Dorsolateral prefrontal cortex (tissue), 122 donors: ENCODE measurements at places on chromosomes 16 and 17. TPM values are rescaled to one million over a fixed set of nuclear protein-coding genes. Genes with fewer than 3 reads are reported as not detected.

DNA sequence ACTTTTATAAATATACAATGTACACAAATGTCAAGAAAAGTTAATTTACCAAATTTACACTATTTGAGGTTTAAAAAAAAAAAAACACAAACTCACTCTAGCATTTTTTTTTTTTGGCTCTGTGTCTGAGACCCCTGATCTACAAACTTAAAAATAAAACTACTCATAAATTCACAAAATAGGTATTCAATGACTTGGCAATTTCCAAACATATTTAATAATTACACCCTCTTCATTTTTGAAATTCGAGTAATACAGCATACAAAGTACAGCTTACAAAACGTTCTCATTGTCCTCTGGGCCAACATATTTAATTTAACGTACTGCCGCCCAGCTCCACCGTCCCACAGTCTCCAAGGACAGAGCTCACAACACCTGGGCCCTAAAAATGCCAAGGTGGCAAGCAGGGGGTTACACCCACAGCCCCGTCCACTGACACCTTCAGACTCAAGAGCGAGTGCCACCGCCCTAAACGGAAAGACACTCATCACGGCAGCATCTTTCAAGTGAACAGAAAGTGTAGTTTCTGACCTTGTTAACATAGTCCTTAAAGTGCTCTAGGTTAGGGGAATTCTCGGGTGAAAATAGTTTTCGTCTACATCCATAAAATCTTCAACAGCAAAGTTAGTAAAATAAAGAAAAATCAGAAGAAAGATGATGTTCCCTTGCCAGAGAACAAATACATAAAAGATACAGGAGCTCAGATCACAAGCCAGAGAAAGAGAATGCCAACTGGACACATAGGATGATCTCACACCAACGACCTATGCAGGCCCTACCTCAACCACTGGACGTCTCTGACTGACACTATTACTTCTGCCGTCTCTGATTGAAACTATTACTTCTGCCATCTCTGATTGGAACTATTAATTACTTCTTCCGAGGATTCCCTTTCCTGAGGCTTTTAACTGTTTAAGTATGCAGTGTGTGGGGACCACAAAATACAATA lies 4.2 kb downstream of the ADCY9 start:
- DNase-seq, result no peak

GRCh38 chr17:36931096-36931696 lies 6.1 kb upstream of the LHX1 start:
- no peak for DNase-seq

GRCh38 chr16:16144416-16144815 lies 78.9 kb downstream of the ABCC6 start:
- DNase-seq, result no peak

DNA sequence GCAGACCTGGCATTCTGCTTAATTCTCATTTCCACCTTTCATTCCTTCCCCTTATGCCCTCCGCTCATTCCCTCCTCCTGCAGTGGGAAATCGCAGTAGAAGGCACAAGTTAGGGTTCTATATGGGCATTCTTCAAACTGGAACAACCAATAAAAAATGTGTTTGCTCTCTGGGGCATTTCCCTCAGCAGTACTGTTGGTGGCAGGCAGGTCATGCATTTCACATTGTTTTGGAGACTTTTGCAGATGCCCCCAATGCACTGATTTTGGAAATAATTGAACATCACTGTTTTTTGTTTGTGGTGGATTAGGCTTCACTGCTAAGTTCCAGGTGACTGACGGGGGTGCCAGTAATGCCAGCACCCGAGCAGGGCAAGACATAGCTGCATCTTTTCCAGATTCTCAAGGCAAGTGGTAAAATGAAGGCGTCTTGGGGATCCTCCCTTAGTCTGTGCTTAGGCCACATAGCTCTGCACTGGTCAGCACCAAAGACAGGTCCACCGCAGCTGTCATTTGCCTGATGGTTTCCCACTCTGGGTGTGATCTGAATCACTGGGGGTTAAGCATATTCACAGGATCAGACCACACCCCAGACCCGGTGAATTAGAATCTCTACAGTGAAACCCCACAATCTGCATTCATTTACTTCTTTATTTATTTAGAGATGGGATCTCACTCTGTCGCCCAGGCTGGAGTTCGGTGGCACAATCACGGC lies 304.5 kb downstream of the CPPED1 start:
- no peak for DNase-seq

DNA sequence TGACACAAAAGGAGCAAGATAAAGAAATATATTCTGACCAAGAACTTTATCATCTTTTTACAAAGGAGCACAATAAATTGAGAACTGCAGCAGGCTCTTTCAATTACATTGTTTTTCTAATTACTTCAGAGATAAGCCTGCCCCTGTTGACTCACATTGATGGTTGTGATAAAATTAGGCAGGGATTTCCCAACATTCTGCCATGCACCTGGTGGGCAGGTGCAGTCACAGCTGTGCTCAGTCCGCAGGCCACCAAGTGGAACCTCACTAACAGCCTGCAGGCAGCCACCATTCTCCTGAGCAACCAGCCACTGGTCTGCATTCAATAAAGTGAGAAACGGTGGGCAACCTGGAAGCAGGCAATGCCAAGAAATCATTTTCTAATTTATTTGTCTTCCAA lies 5.1 kb downstream of the FANCA start:
- no peak for DNase-seq

DNA sequence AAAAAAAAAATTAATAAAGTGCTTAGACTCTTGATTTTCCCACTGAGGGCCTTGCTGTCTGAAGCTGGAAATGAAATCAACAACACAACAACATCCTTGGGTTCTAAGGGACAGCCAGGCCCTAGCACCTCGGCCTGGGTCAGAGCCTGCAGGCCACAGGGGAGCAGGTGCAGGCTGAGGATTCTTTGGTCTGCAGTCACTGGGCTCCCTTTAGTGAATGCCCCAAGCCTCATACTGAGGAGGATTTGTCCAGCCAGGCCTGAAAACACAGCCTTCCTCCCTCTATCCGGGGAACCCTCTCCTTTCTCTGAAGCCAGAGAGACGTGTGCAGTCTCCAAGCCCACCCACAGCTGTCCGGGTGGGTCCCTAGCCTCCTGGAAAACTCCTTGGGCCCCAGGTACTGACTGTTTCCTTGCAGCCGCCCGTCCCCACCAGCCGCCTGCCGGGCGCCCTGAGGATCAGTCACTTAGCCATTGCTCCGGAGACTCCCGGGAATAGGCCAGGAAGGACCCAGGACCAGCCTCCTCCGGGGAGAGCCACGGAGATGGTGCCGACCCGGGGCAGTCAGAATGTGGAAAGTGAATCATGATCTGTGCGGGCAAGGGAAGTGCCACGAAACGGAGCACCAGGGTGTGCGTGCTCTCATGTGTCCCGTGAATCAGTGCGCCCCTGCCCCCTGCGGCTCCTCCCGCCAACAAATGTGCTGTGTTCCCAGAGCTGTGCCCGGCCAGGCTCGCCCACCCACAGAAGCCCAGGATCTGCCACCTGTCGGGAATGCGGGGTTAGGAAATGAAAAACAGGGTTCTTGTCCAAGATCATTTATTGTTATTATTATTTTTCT lies 91.0 kb downstream of the RTN4RL1 start:
- DNase-seq, result peak; percentile 52

DNA sequence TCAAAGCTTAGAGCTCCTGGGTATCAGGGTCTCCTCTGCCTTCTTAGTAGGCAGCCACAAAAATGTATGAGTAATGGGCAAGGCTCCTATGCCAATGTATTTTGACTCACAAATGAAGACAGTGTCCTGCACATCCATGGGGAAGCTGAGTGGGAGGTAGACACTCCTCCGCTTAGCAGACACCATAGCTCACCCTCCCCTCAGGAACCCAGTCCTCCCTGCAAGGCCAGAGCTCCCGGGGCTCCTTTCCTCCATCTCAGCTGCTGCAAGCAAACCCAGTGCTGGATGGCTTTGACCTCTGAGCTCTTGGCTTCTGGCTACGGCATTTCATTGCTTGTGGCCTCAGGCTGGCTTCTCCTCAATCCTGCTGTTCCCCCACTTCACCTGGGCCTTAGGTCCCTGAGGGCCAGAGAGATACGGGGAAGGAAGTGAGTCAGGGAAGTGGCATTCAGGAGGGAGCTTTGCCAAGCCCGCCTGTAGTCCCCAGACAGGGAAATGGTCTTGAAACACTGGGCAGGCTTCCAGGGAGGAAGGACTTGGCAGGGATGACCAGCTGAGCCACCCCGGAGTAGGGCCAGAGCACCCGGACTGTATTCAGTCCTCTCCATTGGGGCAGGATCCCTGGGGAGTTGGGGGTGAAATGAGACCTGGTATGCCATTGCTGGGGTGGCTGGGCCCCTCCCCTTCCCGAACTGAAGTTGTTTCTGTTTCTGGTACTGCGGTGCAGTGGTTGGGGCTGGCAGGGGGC lies 4.5 kb downstream of the ABCC3 start:
- DNase-seq, result peak; percentile 59

DNA sequence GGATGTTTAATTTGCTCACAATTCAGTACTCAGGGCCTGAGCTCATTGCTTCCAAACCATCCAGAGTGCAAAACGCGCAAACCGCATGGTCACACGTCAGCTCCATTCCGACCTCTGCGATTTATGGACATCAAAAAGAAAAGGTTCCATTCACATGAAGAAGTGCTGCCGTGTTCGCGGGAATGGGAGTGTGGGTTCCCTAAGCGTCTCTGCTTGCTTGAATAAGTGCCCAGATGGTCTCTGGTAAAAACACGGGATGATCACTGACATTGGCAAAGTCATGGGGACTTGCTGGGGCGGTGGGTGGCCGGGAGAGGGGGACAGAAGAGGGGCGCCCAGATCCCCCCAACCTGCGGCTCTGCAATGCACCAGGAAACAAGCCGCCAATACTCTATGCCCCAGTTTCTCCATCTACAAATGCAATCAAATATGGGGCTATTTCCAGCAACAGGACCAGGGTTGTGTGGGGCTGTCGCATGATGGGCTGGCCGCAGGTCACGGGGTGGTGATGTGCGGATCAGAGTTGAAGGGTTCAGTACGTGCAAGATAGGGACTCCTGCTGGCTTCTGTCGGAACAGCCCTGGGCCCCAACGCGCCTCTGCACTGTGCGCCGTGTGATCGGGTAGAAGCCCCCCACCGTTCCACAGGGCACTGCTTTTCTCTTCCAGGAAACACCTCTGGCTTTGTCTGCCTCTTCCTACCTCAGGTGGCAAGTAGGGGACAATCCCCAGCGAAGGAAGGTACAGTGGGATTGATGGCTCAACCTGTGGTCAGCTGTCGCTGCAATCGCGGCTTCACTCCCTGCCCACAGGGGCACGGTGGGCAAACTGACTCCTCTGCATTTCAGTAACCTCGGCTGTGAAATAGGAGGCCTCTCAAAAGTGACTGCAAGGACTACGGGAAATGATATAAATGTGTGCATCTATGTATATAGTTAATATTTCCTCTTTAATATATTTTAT lies 11.2 kb downstream of the FOXF1 start:
- no peak for DNase-seq

DNA sequence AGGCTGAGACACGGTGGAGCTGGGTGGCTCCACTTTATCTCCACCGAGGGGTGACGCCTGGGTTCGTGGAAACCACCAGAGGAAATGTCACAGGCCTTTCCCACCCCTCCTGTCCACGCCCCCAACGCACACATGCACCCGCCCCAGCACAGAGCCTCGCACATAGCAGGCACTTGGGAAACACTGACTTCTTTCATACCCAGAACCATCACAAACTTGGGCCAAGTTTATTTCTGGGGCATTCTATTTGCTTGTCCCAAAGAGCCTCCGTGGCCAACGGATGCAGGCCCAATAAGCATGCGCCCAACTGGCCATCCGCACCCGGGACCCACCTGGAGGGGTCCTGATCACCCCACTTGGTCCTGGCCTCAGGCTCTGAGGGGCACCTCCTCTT lies 3.3 kb downstream of the BCAR1 start:
- peak; percentile 77 for DNase-seq

DNA sequence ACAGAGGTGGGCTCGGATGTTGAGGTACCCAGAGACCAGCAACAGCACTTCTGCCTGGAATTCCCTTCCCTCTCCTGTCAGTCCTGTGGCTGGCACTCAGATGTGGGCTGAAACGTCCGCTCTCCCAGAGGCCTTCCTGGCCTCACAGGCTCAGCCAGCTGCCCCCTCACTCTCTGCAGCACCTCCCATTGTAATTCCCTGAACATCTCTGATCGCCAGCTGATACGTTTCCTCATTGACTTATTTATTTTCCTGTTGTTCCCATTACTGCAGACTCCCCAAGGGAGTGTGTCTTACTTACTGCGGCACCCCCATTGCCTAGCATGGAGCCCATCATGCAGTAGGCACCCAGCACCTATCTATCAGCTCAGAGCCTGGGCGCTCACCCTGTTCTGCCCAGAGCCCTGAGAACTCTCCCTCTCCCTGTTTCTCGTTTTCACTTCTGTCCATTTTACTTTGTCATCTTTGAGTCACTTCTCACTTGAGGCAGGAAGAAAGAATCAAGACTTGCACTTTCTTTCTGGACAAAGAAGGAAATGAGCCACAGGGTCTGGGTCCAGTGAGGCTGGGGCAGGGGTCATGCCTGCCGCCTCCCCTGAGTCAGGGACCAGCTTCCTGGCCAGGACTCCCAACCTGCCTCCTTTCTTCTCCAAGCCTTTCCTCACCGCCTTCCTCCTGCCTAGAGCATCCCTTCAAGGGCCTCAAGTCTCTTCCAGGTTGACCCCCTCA lies 10.2 kb downstream of the CDH5 start:
- no peak for DNase-seq

DNA sequence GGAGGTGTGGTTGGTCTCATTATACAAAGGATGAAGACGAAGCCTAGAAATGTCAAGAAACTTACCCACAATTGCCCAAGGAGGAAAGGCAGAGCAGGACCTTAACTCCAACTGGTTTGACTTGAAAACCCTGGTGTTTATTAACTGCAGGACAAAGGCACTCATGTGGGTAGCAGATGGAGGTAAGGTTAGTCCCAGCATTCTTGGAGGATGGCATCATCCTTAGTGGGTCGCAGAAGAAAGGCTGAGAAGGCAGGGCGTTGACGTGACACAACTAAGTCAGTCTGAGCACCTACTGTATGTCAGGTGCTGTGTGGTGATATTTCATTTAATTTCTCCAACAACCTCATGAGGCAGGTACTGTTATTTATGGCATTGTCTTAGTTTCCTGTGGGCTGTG lies 101.3 kb downstream of the HAPSTR1 start:
- no peak for DNase-seq

- no peak for DNase-seq
These were observed 42.9 kb downstream of the HAPSTR1 start for GRCh38 chr16:9134306-9134705.

DNA sequence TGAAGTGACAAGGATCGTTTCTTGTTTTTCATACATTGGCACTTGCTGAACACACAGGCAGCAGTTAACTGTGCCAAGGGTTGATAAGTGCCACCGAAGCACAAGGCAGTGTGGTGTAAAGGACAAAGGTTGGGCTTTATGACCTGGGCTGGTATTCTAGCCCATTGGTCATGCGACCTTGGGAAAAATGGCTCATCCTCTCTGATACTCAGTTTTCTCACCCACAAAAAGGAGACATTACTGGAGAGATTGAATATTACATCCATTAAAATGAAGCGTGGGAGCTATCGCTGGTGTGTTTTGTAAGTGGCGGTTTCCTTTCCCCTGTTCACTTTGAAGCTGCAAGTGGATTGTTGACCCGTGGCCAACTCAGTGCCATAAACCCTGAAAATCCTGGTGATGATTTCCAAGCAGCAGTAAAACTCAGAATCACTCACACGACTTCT lies 216.9 kb downstream of the HAPSTR1 start:
- DNase-seq, result no peak

The TBX6 gene
- 3.5 TPM for total RNA-seq

The ENPP7 gene
- total RNA-seq, result not detected

The CD300LG gene
- total RNA-seq, result not detected

The OR1F1 gene
- 0.66 TPM for total RNA-seq

The MBTPS1 gene
- total RNA-seq, result 90.5 TPM

The KRT15 gene
- not detected for total RNA-seq

The PLD2 gene
- 32.7 TPM for total RNA-seq

The PRSS53 gene
- 8.1 TPM for total RNA-seq

The MGAT5B gene
- 131 TPM for total RNA-seq

The METTL26 gene
- 74.0 TPM for total RNA-seq

The FNDC8 gene
- total RNA-seq, result not detected

The ZNF469 gene
- total RNA-seq, result 3.6 TPM
